Stimulated activated CD4-positive, alpha-beta T cell treated with anti-CD3 and anti-CD28 coated beads, Interleukin-1b, Interleukin-23, amount 100 ng/mL, for 1 hour (primary cell): ENCODE measurements at places on chromosomes 4 and X.

GRCh38 chr4:164087733-164088132, 593.2 kb downstream of the TMA16 start:
- DNase-seq, result no peak

- DNase-seq, result no peak
Observed at GRCh38 chr4:24937176-24937916, 24.5 kb upstream of the CCDC149 start.

DNA sequence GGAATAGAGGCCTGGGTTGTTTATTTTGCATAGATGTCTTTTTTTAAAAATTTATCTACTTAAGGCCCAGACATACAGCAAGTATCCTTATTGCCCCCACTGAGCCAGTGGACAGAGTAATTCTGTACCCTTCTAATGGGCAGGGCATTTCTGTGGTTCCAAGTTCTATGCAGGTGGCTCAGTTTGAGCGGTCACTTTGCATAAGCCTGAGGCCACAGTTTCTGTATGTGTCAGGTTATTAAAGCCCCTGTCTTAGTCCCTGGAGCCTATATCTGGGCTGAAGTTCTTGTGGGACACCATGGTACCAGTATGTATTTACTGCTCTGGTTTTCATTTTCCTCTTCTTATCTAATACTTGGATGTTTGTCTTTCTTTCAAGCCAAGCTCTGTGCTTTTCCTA, 168.8 kb downstream of the MID1IP1 start:
- no peak for DNase-seq

GRCh38 chr4:159224408-159224807, 121.5 kb downstream of the RAPGEF2 start:
- no peak for DNase-seq

DNA sequence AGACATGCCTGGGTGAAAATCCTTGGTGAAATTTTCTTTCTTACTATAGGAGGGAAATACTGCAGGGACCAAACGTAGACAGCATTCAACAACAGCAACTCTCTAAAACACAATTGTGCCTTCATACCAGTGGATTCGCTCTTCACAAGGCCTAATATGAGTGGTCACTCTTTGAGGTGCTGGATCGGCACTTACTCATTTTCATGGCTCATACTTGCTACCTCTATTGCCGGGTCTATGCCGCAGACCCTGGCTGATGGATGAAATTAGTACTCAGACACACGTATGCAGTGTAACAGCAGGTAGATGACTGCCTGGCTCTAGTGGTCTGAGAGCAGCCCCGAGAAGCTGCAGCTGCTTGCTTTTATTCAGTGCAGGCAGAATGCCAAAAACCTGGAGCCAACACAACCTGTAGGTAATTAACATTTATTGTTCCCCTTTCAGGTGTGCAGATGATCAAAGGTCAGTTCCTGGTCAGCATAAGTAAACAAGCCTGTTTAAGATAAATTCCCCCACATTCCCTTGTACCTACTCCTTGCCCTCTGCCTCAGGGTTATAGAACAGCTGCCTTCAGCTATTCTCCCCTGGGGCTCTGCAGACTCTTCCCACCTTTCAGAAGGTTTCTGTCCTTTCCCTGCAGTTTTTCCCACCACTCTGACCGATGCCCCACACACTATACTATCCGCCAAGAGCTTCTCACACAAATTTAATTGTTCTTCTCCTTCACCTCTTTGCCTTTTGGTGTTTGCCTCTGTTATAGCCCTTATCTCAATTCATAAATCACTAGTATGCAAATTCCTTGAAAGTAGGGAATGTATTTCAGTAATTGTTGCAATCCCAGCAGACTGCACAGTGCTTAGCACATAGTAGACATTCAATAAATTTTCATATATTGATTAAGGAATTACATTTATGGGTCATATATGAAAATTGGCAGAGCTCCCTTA, 210.0 kb downstream of the SPANXN3 start:
- DNase-seq, result no peak

GRCh38 chr4:54742636-54743399, 85.1 kb downstream of the KIT start:
- DNase-seq, result no peak

GRCh38 chr4:117916728-117917127, 117.6 kb upstream of the NDST3 start:
- no peak for DNase-seq

DNA sequence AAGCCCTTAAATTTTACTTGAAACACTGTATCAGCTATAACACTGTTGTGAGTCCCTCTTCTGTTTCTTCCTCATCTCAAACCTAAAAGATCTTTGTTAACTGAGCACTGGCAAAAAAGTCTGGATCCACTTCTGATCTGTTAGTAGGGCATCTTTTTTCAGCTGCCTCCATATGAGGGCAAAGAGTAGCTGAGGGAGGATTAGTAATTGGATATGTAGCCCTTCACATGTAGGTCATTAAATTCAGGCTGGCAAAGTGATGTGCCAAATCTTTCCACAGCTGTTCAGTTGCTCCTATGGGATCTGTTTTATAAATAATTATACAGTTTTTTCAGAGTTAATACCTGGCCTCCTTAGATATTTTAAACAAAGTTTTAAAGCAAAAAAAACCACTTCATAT, 1.1 kb upstream of the TRMT10A start:
- DNase-seq, result no peak

- no peak for DNase-seq
Observed at GRCh38 chrX:139388254-139388653, 142.3 kb upstream of the F9 start.

DNA sequence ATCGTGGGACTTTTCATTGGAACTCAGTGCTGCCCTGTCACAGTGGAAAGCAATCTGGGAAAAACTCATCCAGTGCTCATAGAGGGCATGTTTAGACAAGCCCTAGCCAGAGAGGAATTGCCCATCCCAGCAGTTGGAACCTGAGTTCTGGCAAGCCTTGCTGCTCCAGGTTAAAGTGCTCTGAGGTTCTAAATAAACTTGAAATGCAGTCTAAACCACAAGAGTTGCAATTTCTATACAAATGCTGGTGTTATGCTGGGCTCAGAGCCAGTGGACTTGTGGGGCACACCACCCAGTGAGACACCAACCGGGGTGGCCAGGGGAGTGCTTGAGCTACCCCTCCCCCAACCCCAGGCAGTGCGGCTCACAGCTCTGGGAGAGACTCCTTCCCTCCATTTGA, 142.8 kb upstream of the PPP1R2C start:
- DNase-seq, result no peak

DNA sequence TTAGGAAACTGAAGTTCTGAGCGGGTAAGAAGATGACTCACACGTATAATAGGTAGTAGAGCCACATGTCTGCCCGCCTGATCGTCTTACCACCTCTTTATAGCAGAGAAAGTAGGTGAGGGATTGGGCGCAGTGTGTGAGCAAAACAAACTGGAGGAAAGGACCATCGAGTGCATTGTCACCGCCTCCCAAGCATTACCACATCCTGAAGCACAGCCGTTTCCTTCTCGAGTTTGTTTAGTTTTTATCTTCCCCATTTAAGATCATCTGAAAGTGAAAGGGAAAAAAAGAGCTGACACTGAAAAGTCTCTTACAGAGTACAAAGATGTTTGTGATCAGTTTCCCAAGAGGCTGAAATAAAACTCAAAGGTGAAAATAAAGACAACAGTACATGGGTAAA, 14.8 kb downstream of the PDK3 start:
- DNase-seq, result peak; percentile 18

GRCh38 chrX:129930941-129931410, 25.0 kb downstream of the UTP14A start:
- DNase-seq, result no peak

DNA sequence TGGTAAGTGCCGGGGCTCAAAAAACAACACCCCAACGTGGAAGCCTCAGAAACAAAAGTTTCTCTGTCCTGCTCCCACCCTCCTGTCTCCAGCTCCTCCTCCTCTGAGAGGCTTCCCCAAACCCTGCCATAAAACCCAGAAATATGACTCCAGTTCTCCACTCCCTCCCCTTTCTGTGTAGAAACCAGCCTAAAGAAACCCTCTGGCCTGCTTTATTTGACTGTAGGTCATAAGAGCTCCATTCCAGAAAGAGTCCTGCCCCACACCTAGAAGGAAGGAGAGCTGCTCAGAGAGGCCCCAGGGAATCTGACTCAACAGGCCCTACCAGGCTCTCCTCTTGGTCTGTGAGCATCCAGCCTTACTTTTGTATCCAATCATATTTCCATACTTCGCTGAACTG, 872 bp upstream of the S100P start:
- no peak for DNase-seq

DNA sequence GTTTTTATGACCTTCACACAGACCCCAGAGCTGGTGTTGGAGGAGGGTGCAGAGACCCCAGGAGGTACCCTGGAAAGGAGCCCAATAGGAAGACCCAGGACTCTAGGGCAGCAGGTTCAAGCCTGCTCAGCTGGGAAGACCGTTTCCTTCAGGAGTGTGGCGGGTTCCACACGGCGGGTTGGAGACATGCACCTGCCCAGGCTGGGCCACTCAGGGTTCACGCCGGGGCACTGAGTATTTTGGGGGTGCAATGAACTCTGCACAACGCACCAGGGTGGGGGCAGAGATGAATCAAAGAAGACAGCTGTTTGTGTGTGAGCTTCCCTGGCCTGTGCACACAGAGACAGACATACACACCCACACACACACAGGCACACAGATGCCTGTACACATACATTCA, 52.5 kb upstream of the PPP2R3B start:
- DNase-seq, result no peak

GRCh38 chr4:26557164-26557563, 26.7 kb upstream of the TBC1D19 start:
- no peak for DNase-seq

- no peak for DNase-seq
Observed at GRCh38 chr4:84683064-84683850, 100.3 kb downstream of the CDS1 start.

GRCh38 chr4:88775529-88775928, 77.9 kb upstream of the NAP1L5 start:
- DNase-seq, result no peak

- no peak for DNase-seq
Observed at GRCh38 chr4:140031061-140031460, 122.9 kb downstream of the MAML3 start.
